ENCODE measurements at places on chromosomes 3 and 15. TPM values are rescaled to one million over a fixed set of nuclear protein-coding genes. Genes with fewer than 3 reads are reported as not detected.
A peak's percentile ranks its signal among the peaks of the same experiment; 100 is the strongest.

The IP6K1 gene
- 46.3 TPM for total RNA-seq

- peak overlapping the region; percentile 97 for H3K27ac ChIP-seq
- H3K27me3 ChIP-seq = no peaks in the 10 kb centered on the region
- H3K4me1 ChIP-seq = peaks cover 38% of the 10 kb centered on the region
- H3K36me3 ChIP-seq = peaks cover 15% of the 10 kb centered on the region
Observed at GRCh38 chr3:51386159-51386851, 1.2 kb downstream of the MANF start.

DNA sequence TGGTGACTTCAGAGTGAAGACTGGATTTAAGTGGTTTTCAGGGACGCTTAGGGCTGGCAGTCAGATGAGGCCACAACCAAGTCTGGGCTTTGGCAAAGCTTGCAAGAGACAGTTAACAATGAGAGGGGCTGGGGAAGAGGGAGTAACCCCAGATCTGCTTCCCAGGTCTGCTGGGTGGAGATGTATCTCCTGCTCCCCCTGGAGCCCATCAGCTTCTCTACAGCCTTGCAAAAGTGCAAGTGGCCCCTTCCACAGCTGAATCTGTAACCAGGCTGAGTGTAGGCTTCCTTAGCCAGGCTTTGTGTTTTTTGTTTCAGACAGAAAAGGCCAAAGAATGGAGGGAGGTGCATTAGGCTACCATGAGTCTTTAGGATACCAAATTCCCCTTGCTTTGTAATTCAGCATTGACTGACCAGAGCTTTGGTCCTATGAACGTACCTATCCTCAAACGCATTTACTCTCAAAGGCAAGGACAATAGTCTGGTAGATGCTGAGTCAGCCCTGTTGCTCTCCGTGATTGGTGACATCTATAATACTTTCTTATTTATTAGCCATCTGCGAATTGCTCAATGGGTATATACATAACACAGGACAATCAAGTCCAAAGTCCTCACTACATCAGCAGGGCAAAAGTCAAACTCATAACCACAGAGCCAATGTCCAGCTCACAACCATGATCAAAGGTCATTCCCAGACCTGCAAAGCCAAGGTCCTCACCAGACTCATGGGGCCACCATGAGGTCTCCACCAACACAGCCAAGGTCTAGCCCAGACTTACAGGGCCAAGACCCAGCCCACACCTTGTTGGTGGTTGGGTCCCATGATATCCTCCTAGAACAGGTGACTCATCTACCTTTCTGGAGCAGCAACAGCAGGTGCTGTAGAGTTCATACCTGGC is 17.1 kb downstream of the CCDC13 start:
- no peak overlapping the region for H3K4me3 ChIP-seq
- no peaks in the 10 kb centered on the region for H3K4me1 ChIP-seq
- H3K27ac ChIP-seq = no peak overlapping the region
- no peak for DNase-seq
- H3K36me3 ChIP-seq = no peaks in the 10 kb centered on the region
- H3K27me3 ChIP-seq = no peaks in the 10 kb centered on the region

DNA sequence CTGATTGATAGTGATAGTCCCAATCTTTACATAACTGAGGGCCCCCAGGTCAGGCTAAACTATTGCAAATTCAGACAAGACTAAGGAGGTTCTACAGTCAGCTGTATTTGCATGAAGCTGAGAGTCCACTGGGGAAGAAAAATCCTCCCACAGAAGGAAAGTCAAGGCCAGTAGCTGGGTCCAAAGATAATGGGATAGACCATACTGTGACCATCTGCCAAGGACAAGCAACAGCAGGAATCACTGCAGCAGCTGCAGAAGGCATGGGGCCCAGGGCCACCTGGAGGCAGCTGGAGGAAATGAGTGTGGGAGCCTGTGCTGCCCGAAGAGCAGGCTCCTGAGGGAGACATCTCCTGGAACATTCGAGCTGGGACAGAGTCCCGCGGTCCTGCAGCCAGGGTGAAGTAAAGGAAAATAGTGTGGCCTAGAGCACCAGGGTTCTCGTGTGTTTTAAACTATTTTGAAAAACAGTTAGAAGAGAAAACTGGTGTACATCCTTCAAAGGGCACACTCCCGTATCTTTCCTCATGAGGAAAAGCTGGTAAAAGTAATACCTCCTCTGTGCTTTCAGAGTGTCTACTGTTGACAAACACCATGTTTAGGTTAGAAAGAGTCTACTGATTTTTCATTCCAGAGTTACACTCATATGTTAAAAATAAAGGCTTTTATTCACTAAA is 13.2 kb upstream of the TMEM212 start:
- peaks cover 34% of the 10 kb centered on the region for H3K4me1 ChIP-seq
- no peak overlapping the region for H3K27ac ChIP-seq
- no peaks in the 10 kb centered on the region for H3K27me3 ChIP-seq

DNA sequence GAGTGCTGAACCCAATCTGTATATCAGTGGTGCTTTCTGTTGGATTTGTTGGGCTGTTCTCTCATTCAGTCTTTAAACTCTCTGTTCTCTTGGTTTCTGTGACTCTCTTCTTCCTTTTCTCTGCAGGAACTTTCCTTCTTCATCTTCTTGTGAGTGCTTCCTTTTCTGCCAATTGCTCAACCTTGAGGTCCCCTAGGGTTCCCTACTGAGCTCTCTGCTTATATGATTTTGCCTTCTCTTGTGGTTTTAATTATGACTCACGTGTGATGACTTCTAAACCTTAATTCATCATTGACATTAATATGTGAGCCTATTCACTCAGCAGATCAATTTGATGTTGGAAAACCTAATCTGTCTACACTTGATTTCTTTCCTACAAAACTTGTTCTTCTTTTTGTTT is 39.4 kb downstream of the MOBP start:
- no peak for DNase-seq
- no peaks in the 10 kb centered on the region for H3K36me3 ChIP-seq
- no peak overlapping the region for H3K27ac ChIP-seq
- no peak overlapping the region for H3K4me3 ChIP-seq

- no peak overlapping the region for H3K4me3 ChIP-seq
- H3K4me1 ChIP-seq = peaks cover 3% of the 10 kb centered on the region
- H3K27me3 ChIP-seq = peaks cover 17% of the 10 kb centered on the region
- H3K27ac ChIP-seq = no peak overlapping the region
- no peaks in the 10 kb centered on the region for H3K36me3 ChIP-seq
Observed at GRCh38 chr15:92288755-92289154, 104.9 kb upstream of the ST8SIA2 start.

The LRRC31 gene
- total RNA-seq = 0.67 TPM

DNA sequence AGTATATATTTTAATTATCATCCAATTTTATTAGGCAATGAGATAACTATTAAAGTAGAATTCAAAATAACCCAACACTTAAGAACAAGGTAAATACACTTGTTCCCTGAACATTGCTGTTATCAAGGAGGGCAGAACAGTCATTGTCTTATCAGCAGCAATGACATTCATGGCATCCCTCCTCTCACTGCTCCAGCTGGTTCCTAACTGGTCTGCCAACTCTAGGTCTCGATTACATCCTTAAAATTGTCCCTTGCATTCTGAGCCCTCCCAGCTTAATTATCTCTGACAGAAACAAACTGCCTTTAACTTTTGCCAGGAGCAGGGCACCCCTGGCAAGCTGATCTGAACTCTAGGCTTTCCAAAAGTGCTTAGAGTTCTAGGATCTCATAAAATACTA is 14.0 kb upstream of the DYNC1LI1 start:
- H3K27me3 ChIP-seq = peaks cover 4% of the 10 kb centered on the region
- DNase-seq = no peak
- H3K4me3 ChIP-seq = no peak overlapping the region

Measured in progenitor cell of endocrine pancreas (in vitro differentiated cells).